Astrocyte of the spinal cord (primary cell): ENCODE measurements at places on chromosomes 11 and 22.

DNA sequence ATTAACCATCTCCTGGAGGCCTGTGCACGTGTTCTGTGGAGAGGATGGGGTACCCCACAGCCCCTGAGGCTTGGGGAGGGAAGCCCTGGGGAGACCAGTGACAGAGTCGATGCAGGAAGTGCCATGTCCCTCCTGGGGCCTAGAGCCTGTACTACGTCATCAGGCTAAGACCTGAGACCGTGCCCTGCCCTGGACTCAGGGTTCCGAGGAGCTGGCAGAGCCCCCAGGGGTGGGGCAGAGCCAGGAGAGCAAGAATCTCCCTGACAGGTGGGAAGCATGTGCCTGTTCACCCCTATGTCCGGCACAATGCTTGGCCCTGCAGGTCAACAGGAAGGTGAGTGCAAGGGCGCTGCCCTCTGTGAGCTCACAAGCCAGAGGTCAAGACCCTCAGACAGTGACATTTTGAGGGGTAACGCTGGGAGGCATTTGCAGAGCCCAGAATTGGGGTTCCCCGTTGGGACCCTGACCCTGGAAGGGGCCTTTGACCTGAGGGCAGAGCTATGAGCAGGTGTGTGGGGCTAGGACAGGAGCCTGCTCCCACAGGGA, 781.6 kb downstream of the BRD1 start:
- DNase-seq: no peak

GRCh38 chr11:63761188-63761587, 7.4 kb downstream of the ZFTA start:
- DNase-seq: no peak

GRCh38 chr22:28710576-28711191, 30.9 kb downstream of the CHEK2 start:
- peak; percentile 84 for DNase-seq

- DNase-seq: no peak
Observed at GRCh38 chr11:70464509-70465361, 66.4 kb downstream of the CTTN start.

DNA sequence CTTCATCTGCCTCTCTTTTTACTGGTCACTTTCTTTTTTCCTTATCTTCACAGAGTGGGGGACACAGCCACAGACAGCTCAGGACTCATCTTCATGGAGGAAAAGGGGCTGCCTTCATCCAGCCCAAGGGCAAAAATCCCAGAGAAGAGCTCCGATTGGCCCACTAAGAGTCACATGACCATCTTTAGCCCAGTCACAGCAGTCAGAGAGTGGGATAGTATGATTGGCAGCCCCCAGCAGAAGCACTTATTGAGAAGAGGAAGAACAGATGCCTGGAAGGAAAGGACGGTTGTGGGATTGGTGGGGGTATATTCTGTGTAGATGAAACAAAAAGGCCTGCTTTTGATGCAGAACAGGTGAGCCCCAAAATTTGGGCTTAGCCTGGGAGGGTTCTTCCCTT, 77.8 kb downstream of the MN1 start:
- DNase-seq: no peak

DNA sequence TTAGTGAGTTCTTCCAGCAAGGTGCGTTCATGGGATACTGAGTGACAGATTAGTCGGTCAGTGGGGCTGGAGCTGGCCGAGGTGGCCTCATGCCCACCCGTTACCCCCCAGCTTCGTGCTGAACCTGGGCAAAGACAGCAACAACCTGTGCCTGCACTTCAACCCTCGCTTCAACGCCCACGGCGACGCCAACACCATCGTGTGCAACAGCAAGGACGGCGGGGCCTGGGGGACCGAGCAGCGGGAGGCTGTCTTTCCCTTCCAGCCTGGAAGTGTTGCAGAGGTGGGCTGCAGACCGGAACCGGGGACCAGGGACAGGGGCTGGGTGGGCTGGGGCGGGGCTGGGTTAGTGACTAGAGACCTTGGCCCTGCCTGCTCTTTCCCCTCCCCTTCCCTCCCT, 2.9 kb downstream of the LGALS1 start:
- no peak for DNase-seq

- peak; percentile 75 for DNase-seq
Observed at GRCh38 chr11:122656073-122656630, 630 bp downstream of the UBASH3B start.

GRCh38 chr11:115676206-115676605, 172.0 kb upstream of the CADM1 start:
- DNase-seq: no peak

- no peak for DNase-seq
Observed at GRCh38 chr11:620935-621814, 3.6 kb downstream of the CDHR5 start.

DNA sequence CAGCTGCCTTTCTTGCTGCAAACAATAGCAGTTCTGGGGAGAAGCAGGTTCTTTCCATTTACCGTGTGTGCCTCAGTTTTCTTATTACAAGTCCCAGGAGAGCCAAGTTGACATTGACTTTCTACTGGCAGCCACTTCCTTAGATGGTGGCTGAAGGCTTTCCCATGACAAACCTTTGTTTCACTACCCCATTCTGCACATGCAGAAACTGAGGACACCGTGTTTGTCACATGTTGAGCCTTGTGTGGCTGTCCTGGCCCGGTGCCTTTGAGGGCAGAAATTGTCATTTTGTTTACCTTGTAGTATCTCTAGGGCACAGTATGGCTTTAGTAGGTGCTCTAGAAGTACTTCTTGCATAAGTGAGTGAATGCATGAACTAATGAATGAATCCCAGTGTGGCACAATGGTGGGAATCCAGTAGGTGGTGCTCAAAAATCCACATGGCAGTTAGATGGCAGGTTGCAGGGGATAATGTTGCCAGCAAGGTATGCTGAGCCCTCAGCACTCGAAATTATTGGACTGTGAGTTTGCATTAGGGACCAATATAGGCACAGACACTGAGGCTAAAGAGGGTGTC, 101.6 kb downstream of the CSNK2A3 start:
- DNase-seq: no peak

- no peak for DNase-seq
Observed at GRCh38 chr22:26847816-26848215, 190.4 kb downstream of the MIAT start.

GRCh38 chr11:6200975-6201374, 2.0 kb downstream of the OR52W1 start:
- no peak for DNase-seq

- DNase-seq: peak; percentile 51
Observed at GRCh38 chr11:85595285-85595884, 31.8 kb downstream of the DLG2 start.

DNA sequence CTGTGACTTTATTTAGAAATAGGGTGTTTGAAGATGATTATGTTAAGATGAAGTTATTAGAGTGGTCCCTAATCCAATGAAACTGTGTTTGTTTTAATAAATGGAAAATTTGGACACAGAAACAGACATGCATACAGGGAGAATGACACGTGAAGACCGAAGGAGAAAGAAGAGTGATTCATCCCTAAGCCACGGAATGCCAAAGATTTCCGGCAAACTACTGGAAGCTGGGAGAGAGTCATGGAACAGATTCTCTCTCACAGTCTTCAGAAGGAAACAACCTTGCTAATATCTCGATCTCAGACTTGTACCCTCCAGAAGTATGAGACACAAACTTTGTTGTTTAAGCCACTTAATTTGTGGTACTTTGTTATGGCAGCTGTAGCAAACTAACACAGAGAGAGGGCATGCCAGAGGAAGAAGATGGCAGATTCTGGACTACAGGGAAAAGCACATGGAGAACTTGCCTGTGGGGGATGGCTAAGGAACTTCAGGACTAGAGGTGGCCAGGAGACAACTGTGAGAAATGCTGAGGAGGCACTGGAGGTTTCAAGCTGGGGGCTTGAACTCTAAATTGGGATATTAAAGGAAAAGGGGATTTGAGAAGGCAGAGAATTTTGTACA, 733.5 kb upstream of the CCDC90B start:
- peak; percentile 74 for DNase-seq

- DNase-seq: no peak
Observed at GRCh38 chr11:85749287-85749834, 61.6 kb downstream of the SYTL2 start.

DNA sequence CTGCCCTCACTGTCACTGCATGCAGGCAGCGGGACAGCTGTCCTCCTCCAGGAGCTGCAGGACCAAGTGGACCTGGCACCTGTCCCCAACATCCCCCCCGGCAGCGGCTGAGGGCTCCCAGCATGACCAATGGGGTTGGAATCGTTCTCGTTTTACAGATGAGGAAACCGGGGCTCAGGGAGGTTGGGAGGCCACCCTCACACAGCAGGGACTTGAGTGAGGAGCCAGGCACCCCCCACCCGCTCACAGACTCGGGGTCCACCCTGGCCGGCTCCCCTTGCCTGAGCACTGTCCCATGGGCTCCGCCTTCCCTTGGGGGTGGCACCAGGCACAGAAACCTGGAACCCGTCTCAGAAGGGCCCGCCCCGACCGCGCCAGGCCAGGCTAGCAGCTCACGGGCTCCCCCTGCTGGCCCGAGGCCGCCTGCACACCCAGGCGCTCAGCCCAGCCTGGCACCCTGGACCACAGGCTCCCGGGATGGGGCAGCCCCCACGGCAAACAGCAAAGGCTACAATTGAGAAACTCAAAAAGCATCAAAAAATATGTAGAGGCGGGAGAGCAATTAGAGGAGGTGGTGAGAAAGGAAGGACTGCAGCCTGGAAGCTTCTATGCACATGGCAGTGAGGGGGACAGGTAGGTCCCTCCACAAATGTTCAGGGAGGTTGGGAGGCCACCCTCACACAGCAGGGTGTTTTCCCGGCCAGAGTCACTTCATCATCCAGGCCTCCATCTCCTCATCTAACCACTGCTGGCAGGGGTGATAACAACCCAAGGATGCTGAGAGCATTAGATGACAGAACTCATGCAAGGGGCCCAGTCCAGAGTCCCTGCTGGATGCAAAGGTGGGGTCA, 12.8 kb downstream of the MACROD1 start:
- DNase-seq: peak; percentile 29

GRCh38 chr22:19576460-19577421, 52.5 kb upstream of the CLDN5 start:
- DNase-seq: peak; percentile 60

GRCh38 chr11:59221441-59221840, 8.7 kb upstream of the MPEG1 start:
- DNase-seq: no peak

- peak; percentile 78 for DNase-seq
Observed at GRCh38 chr11:33557201-33557600, 143.4 kb downstream of the C11orf91 start.

DNA sequence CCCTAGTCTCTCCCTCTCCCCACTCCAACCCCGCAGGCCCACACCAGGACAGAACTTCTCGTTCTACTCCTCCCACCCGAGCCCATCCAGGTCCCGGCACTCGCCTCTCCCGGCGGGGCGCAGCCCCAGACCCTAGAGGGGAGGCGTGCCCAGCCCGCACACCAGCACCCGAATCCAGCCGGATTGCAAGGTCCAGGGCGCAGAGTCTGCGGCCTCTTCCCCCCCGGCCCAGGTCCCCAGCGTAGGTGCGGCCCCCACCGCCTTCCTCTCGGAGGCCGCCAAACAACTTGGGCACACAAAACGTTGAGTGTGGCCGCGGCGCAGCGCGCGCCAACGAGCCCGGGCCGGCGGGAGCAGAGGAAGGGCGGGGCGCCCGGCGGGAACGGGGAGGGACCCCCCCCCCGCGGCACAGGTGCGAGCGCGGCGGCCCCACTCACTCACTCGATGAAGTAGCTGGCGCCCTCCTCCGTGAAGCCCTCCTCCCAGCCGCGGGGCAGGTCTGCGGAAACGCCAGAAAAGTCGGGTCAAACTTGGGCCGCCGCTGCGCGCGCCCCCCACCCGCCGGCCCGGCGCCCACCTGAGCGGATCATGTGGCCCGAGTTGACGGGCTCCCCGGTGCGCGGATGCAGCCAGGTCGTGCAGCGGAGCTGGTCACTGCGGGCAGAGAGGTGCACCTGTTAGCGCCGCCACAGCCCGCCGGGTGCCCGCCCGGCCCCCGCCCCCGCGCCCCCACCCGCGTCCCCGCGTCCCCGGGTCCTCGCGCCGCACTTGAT, 480 bp downstream of the PLEKHA7 start:
- DNase-seq: no peak

GRCh38 chr11:96199563-96200025, 143.4 kb downstream of the MAML2 start:
- peak; percentile 84 for DNase-seq

DNA sequence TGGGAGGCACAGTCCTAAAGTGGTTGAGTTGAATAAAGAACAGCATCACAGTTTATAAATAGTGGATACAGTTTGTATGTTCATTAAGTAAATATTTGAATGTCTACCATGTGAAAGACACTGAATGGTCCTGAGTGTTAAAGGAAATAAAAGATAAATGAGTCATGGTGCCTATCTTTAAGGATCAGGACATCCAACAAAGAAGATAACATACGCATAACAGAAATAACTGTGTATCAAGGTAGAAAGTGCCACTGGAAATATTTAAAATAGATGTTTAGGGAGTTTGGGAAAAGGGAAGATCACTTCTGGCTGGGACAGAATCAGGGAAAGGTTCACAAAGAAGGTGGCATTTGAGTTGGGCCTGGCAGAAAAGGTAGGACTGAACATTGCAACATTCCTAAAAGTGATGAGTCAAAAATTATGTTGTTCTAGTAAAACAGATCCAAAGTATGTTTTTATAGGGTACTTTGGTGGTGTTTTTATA, 41.5 kb downstream of the CSTPP1 start:
- DNase-seq: peak; percentile 23

DNA sequence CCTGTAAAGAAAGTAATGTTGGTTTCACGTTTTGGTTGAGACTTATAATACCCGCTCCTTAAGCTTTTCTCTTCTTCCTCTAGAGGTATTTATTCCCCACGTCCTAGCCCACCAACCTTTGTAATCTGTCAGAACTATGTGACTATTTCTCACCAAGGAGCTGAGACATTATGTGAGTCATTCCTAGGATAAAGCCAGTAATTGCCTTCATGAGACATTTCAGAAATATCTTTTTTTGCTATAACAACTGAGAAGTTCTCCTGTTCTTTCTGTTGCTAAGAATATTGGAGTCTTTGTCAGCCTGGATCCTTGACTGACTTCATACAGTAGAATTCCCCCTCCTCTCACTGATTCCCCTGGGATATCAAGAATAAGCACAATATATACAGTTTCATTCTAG, 1497.0 kb upstream of the TENM4 start:
- peak; percentile 27 for DNase-seq

DNA sequence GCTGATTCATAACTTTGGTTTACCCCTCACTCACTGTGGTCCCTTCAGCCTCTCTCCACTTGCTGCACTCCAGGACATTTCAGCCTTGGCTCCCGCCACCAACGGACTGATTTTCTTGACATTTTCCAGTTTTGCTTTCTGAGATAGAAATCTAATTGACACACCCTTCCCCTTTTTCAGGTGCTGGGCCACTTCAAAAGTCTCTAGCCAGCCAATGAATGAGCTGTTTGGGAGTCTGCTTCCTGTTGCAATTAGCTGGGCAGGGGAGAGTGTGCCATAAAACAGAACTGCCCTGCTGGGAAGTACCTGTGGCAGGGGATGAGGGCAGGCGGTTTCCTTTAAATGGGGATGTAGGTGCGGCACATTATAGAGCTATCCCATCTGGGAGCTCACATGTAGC, 21.1 kb upstream of the PLET1 start:
- DNase-seq: no peak

- DNase-seq: no peak
Observed at GRCh38 chr11:36288442-36289225, 590 bp downstream of the COMMD9 start.

GRCh38 chr11:125371431-125371935, 124.6 kb downstream of the FEZ1 start:
- no peak for DNase-seq
